Neural crest cell (in vitro differentiated cells): ENCODE measurements at places on chromosomes 13 and 19.
A peak's percentile ranks its signal among the peaks of the same experiment; 100 is the strongest.

DNA sequence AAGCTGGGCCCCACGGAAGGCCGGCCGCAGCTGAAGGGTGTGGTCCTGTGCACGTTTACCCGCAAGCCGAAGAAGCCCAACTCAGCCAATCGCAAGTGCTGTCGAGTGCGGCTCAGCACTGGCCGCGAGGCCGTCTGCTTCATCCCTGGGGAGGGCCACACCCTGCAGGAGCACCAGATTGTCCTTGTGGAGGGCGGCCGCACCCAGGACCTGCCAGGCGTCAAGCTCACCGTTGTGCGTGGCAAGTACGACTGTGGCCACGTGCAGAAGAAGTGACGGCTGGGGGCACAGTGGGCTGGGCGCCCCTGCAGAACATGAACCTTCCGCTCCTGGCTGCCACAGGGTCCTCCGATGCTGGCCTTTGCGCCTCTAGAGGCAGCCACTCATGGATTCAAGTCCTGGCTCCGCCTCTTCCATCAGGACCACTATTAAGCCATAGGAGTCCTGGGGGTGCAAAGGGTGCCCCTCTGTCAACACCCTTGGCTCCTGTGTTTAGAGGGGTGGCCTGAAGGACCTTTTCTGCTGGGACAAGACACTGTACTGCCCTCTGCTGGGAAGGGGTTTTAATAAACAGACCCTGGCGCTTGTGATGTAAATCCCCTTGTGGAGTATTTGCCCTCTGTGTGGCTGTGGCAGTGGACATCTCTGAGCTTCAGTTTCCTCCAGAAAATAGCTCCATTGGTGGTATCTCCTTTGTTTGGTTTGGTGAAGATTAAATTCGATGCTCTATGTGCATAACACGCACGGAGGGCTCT is 1.9 kb downstream of the MRPS12 start:
- DNase-seq, result peak; percentile 45

DNA sequence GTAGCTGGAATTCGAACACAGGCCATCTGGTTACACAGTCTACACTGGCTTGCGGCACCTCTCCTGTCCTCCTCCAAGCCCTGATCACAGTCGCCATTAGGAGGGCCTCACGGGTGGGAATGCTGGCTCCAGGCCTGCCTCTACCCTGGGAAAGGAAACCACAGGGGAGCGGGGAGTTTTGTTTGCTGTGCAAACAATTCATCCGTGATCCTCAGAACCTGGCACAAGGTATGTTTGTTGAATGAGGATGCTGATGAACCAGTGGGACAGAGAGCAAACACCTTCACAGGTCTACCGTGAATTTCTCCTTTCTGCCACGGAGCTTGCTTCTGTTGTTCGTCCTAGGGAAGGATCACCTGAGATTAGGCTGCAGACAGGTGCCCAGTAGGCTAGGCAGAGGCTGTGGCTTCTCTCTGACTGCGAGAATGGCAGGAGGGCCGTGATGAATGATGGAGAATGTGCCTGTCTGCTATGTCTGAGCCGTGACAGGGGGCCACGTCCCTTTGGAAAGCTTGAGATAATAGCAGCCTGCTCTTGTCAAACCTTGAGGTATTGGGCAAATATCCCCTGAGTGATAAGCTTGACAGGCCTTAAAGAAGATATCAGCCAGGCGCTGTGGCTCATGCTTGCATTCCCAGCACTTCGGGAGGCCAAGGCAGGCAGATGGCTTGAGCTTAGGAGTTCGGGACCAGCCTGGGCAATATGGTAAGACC is 36.7 kb downstream of the PIN1 start:
- DNase-seq, result no peak

- no peak for DNase-seq
Measured at GRCh38 chr13:40094056-40094455, 438.6 kb downstream of the COG6 start.

GRCh38 chr13:99153219-99153618 is 47.4 kb upstream of the UBAC2 start:
- DNase-seq, result no peak

GRCh38 chr19:13302526-13303270 is 152.5 kb downstream of the IER2 start:
- DNase-seq, result no peak

- no peak for DNase-seq
Measured at GRCh38 chr13:38880397-38880796, 110.2 kb downstream of the STOML3 start.

DNA sequence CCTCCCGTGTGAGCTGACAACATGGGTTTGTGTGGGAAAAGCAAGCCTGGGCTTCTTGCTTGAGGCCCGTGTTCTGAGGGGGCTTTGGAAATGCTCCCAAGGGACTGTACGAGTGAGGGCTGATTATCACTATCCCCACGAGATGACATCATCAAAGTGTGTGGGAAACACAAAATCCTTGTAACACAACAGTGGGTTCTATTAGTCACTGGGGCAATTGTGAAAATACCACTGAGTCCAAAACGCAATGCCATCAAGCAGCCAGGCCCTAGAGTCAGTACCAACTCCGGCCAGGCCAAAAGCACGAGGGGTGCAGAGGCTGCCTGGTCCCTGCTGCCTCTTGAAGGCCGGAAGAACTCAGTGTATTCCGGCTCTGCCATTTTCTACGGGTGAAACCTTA is 29.6 kb downstream of the CAPS start:
- no peak for DNase-seq

DNA sequence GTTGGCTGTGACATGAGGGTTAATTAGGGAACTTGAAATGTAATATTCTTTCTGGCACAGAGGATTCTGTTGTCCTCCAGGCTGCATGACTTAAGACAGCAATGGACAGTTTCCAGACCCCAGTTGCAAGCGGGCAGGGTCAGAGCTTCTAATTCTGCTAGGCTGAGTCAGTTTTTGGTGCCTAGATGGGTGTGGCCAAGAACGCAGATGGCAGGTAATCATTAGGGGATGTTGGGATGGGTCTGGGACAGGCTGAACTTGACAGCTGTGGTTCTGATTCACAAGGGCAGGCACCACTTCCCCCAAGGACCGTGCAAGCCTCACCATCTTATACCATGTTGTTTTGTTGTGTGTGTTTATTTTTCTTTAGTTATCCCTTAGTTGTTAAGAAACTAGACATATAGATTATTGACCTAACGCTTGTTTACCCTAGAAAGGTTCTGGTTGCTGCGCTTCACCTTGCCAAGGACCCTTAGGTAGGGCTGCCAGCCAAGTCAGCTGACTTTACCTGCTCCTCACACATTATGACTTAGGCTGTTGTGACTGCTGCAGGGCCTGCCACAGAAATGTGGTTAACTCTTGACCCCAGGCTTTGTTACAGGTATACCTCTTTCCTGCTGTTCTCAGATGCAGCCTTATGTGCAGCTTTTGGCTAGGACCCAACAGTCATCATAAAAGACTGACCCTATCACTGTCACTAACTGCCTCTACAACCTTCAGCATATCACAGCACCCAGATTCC is 117.7 kb upstream of the KLF12 start:
- DNase-seq, result no peak

DNA sequence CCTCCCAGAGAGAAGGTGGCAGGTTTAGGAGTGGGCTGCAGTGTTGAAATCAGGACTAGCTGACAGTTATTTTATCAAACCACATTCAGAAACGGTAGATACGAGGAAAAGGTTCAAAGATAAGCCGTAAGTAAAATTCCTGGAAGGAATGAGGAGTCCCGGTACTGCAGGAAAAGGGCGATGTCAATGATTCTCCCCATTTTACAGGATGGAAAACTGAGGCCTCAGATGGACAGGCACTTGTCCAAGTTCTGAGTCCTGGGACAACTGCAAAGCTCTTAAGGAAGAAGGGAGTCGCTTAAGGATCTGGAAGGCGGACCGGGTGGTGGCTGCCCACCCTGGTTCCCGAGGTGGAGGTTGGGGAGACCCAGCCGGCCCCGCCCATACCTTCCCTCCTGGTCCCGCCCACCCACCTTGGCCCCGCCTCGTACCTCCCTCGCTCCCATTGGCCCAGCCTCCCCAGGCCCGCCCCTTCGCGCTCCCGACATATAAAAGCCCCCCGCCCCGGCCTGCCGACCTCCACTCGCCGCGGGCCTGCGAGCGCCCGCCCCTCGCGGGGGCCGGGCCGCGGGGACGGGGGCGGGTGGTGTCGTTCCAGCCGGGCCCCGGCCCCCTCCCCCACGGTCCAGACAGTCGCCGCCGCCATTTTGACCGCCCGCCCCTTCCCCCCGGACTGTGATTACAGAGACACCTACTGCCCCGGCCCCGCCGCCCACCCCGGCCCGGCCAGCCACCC is 603 bp downstream of the RFX1 start:
- peak; percentile 87 for DNase-seq

GRCh38 chr13:50574731-50575130 is 268.8 kb downstream of the DLEU7 start:
- no peak for DNase-seq

- peak; percentile 80 for DNase-seq
Measured at GRCh38 chr19:4304538-4305256, at the start of gene FSD1. FSD1 (plus strand) TSS chr19:4304598; CDS start chr19:4304747, 149 bp downstream.

- peak; percentile 76 for DNase-seq
Measured at GRCh38 chr19:5369962-5370367, 29.4 kb upstream of the PTPRS start.

DNA sequence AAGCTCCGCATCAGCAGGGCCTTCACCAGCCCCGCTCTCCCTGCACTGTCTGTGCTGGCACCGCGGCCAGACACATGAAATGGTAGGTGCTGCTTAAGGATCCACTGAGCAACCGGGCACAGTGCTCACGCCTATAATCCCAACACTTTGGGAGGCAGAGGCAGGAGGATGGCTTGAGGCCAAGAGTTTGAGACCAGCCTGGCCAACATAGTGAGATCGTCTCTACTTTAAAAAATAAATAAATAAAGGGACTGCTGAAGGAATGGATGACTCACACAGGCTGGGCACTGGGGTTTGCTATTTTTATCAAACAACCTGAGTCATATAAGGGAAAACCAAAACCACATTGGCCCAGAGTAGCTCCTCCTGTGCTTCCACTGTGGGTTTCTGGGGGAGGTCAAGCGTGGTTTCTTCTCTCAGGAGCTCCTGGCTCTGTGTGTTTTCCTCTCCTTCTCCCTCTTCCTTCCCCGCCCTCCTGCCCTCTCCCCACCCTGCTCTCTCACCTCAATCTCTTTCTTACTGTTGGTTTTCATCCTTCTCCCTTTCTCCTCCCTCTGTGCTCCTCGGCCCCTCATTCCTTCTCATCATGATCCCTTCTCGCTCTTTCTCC is 21.3 kb downstream of the VRK3 start:
- no peak for DNase-seq

DNA sequence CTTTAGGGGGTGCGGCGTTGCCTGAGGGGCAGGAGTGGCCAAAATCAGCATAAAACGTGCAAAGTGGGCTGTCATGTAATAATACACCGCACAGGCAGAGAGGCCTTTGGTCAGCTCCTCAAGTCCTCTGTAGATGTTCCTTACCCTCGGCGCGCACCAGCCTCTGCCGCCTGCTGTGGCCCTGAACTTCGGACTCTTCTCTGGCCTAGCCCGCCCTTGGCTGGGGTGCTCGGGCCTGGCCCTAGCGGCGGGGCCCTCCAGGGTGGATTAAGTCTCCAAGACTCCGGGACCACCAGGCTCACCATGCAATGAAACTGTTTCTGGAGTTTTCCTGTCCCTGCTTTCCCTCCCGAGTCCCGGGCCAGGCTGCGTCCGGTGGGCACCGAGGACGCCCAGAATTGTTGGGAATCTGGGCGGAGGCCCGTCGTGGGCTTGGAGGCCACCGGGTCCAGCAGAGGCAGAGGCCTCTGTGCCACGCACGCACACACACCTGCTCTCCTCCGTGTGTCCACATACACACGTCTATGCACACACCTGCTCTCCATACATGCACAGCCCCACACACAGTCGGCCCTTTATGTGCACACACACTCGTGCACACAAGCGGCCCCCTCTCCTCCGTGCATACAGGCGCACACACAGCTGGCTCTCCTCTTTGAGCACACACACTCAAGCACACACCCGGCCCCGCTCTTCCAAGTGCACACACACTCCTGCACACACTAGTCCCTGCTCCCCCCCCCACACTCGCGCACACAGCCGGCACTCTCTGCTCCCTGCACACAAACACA is 1.5 kb upstream of the TFDP1 start:
- no peak for DNase-seq

- DNase-seq, result no peak
Measured at GRCh38 chr13:39422845-39423565, 180.0 kb downstream of the LHFPL6 start.

DNA sequence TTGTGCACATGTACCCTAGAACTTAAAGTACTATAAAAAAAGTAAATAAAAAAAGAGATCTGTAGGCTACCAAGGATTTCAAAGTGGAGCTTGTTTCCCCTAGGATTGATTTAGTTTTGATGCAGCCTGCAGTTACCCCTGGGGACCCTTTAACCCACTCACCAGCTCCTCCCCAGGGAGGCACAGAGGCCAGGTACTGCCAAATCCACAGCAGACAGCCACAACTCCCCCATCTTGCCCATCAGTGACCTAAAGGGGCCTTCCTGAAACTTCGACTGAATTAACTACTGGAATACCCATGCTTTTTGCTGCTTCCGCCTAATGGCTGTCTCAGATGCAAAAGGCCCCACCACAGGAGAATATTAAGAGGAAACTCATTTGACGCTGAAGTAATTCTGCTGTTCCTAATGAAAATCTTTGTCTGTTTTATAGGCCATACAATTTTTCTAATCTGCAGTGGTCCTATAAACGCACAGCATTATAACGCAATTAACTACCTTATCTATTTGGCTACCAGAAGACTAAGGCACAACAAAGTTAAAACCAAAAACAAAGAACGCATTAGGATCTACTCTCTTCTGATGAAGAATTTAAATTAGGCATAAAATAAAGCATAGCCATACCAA is 95.0 kb downstream of the FOXO1 start:
- no peak for DNase-seq

GRCh38 chr13:20709782-20710181 is 6.3 kb downstream of the IL17D start:
- DNase-seq, result no peak

DNA sequence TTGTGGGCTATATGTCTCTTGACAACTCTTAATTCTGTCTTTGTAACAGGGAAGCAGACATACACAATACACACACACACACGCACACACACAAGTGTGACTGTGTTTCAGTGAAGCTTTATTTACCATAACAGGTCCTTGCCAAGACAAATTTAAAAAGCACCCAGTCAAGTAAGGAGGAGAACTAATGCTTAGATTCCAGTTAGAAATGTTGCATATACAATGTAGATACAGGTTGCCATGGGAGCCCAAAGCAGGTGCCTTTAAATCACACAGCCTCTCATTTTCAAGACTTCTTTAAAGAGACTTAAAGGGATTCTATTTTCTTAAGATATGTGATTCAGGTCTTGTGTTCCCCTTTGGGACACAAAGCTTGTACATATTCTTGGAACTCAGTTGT is 1551.9 kb downstream of the EFNB2 start:
- DNase-seq, result no peak

- DNase-seq, result peak; percentile 44
Measured at GRCh38 chr13:111115965-111116521, 933 bp downstream of the ARHGEF7 start.
